ENCODE measurements at places on chromosomes 5 and 9.

- DNase-seq, result peak; percentile 92
Observed at GRCh38 chr9:12776513-12777055, 1.8 kb downstream of the LURAP1L start.

DNA sequence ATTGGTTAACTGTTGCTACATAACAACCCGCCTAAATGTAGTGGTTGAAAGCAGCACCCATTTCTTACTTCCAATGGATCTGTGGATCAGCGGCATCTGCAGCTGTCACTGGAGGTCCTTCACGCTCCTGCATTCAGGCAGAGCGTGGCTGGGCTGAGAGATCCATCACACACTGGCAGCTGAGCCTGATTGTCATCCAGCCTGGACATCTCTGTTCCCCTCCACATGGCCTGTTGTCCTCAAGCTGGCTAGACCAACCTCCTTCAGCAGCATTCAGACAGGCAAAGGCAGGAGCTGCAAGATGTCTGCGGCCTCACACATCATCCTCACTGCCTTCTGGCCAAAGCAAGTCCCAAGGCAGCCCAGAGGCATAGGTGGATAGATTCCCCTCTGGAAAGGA is 36.9 kb downstream of the DYNC2I2 start:
- no peak for DNase-seq

GRCh38 chr9:78021697-78022096 is 9.9 kb downstream of the GNAQ start:
- no peak for DNase-seq

DNA sequence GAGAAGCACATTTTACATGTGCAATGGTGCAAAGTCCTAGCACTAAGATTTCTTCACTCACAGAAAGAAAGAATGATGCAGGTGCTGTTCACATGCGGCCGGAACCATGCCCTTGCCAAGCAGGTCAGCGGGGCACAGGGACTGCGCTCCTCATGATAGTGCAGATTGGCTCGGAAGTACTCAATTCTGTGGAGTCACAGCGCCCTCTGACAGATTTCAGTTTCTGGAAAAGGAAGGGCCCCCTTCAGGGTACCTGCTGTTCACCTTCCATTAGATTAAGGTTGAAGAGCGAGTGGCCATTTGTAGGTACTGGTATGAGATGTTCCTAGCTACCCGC is 75.7 kb downstream of the TMC1 start:
- no peak for DNase-seq

GRCh38 chr9:134869554-134870300 is 10.9 kb upstream of the FCN2 start:
- DNase-seq, result peak; percentile 62

DNA sequence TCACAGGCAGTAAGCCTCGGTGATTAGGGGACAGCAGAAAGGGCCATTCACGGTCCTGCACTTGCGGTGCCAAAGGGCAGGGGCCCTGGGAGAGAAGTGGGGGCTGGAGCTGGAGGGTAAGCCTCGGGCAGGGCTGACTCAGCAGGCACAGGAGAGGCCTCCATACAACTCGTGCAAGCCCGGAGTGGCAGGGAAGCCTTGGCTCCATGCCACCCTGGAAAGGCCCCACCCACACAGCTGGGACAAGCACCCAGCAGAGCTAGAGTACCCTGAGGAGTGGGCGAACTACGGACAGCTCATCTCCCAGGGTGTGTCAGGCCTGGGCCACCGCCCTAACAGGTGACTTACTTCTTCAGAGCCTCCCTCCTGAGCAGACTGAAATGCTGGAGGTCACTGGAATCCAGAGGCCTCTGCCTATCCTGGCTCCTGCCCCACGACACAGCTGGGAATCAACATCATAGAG is 5.6 kb upstream of the CAMK2A start:
- no peak for DNase-seq

- DNase-seq, result no peak
Observed at GRCh38 chr9:106039151-106039935, 345.0 kb downstream of the TMEM38B start.

Measured in aorta (tissue), 5 donors.